Muscle of arm (tissue), 14 donors: ENCODE measurements at places on chromosomes 11 and 22. TPM values are rescaled to one million over a fixed set of nuclear protein-coding genes. Genes with fewer than 3 reads are reported as not detected.

- no peak for DNase-seq
Measured at GRCh38 chr22:28783786-28784671, 11.5 kb downstream of the CCDC117 start.

Gene ARHGAP20
- 12.5 TPM for polyA plus RNA-seq

DNA sequence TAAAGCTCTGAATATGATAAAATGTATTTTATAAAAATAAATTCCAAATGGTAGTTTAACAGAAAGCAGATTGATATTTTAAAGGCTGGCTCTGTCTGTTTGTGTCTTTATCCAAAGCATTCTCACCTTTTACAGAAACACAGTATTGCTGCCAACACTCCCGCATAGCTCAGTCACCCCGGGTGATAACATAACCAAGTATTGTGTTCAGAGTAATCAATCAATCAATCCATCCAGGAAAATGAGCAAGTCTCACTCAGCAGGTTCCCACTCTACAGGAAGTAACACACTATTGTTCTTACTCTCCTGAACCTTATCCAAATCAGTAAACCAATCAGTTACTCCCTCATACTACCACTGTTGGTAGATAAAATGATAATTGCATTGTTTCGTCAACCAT is 203.4 kb downstream of the LRRC4C start:
- DNase-seq: no peak

- no peak for DNase-seq
Measured at GRCh38 chr11:67545280-67545679, 22.0 kb upstream of the CABP2 start.

GRCh38 chr22:38074181-38075104 is 9.5 kb downstream of the SLC16A8 start:
- DNase-seq: no peak
